ENCODE measurements at places on chromosomes 4 and X.
A peak's percentile ranks its signal among the peaks of the same experiment; 100 is the strongest.

GRCh38 chr4:138952411-138952810 is 63.2 kb upstream of the NOCT start:
- DNase-seq = no peak

- DNase-seq = no peak
These were observed 47.2 kb downstream of the FHL1 start for GRCh38 chrX:136194536-136194935.

DNA sequence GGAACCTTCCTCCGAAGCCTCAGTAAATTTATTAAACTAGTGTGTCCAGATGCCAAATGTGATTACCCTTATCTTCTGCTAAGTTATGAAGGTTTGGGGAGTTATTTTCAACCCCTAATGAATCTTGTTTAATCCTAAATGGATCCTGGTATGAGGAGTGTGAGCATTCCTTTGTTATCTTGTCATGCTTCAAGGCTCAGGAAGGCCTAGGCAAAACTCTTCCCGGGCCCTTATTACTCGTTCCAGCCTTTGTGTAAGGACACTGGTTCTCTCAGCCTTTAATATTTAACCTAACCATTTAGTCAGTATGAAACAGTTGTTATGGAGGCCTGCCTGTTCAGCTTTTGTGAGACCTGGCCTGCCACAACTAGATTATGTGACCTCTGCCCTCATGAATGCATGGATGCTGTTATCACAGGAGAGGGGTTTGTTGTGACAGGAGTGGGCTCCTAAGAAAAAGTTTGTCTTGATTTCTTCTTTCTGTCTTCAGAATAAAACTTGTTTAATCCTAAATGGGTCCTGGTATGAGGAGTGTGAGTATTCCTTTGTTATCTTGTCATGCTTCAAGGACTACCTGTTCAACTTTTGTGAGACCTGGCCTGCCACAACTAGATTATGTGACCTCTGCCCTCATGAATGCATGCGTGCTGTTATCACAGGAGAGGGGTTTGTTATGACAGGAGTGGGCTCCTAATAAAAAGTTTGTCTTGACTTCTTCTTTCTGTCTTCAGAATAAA is 181.7 kb downstream of the SLC39A8 start:
- no peak for DNase-seq

GRCh38 chrX:22345884-22346283 is 73.2 kb downstream of the CBLL2 start:
- no peak for DNase-seq

DNA sequence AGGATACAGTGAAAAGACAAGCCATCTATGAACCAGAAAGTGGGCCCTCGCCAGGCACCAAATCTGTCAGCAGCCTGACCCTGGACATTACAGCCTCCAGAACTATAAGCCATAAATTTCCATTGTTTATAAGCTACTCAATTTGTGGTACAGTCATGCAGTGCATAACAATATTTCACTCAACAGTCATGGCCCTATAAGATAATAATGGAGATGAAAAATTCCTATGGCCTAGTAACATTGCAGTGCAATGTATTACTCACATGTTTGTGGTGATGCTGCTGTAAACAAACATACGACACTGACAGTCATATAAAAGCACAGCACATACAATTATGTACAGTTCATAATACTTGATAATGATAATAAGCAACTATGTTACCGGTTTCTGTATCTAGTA is 17.1 kb upstream of the TLR1 start:
- no peak for DNase-seq

DNA sequence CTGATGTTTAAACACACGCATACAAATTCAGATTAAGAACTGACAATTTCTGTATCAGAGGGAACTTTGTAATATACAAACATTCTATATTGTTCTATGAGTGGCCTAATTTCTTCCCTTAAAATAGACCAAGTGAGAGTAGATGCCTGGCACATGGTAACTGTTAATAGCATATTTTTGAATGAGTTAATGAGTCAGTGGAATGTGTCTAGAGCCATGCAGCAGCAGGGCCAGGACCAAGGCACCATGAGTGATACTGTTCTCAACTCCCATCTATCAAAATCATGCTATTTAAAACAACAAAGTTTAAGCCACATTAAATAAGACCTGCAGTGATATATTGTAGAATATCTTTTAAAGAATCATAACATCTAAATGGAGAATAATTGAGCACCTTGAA is 98.3 kb downstream of the ARHGAP24 start:
- no peak for DNase-seq

- peak; percentile 65 for DNase-seq
These were observed 3.2 kb downstream of the PITX2 start for GRCh38 chr4:110619463-110620247.

GRCh38 chrX:108299101-108299591 is 139.1 kb downstream of the COL4A6 start:
- no peak for DNase-seq

- DNase-seq = peak; percentile 27
These were observed 25.5 kb upstream of the MORC4 start for GRCh38 chrX:107025545-107025944.

DNA sequence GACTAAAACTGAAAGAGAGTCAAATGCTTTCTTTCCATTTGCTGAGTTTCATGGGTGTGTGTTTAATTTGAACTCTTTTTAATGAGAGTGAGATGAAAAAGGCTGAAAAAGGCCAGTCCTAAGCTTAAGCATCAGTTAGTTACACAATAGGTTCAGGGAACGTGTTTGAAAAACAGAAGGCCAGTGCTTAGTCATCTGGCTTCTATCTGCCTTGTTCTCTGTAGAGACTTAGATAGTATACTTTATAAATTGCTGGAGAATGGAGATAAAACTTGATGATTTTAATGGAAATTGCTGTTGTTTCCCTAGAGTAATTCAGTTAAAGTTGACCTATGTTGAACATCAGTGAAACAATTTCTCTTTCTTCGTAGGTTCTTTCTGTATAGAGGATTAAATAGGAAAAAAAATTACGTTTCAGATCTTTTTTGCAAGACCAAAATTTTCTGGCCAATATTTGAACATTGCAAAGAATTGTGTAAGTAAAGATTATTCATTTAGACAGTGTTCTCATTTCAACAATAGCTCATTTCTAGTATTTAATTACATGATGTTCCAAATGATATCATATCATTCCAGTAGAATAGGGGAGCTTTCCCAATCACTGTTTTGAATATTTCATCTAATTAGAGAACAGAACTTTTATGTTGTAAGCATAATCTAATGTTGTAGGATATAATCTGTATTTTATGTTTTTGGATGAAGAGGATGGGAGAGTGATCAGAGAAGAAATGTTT is 1088.8 kb downstream of the ADGRL3 start:
- DNase-seq = no peak

- DNase-seq = no peak
These were observed 56.7 kb downstream of the MID1IP1 start for GRCh38 chrX:38857736-38858523.

DNA sequence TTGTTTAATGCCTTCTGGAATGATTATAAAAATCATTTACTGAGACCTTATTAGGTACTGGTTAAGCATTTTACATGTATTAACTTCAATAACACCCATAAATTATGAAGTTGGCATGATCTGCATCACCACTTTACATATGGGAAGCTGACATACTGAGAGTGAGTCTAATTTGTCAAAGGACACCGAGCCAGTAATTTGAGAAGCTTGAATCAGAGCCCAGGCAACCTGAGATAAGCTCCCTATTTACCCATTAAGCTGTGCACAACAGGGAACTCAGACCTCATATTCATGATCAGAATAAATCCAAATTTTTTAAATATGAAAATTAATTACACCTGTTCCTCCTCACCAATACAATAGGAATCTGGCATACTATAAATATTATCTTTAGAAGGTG is 247.9 kb upstream of the EPHA5 start:
- no peak for DNase-seq

DNA sequence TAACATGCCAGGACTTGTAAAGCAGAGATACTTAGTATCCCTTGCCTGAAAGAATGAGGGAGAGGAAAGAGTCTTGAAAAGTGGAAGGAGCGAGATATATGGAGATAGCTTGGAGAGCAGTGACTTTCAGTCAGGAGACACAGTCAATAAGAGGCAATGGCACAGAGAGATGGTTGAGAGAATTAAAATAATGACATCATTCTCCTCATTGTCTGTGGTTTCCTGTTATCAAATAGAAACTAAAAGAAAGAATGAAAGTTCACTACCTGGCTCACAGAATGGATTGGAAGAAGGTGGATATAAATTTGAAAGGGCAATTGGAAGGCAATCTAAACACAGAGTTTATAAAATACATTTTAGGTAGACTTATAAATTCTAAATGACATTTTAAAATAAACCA is 760.2 kb upstream of the AADAT start:
- no peak for DNase-seq

- no peak for DNase-seq
These were observed 17.2 kb downstream of the RXFP1 start for GRCh38 chr4:158538911-158539310.

GRCh38 chrX:97308171-97308570 is 424.5 kb downstream of the RPA4 start:
- DNase-seq = no peak

DNA sequence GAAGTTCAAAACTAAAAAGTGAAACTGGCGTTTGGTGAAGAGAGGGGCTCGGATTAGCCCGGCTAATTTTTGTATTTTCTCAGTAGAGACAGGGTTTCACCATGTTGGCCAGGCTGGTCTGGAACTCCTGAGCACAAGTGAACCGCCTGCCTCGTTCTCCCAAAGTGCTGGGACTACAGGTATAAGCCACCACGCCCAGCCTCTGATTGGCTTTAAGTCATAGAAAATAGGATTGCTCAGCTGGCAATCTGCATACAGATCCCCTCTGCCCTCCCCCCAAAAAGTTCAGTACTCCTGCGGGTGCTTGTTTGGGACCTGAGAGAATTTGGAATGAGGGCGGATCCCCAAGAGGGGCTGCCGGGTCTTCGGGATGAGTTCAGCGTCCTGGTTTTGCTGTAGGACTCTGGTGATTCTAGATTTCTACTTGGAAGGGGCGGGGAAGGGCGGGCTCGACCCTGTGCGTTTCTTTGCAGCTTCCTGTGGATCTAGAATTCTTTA is 537 bp upstream of the PRKX start:
- DNase-seq = peak; percentile 5

GRCh38 chrX:67094061-67094460 is 449.8 kb upstream of the AR start:
- no peak for DNase-seq

DNA sequence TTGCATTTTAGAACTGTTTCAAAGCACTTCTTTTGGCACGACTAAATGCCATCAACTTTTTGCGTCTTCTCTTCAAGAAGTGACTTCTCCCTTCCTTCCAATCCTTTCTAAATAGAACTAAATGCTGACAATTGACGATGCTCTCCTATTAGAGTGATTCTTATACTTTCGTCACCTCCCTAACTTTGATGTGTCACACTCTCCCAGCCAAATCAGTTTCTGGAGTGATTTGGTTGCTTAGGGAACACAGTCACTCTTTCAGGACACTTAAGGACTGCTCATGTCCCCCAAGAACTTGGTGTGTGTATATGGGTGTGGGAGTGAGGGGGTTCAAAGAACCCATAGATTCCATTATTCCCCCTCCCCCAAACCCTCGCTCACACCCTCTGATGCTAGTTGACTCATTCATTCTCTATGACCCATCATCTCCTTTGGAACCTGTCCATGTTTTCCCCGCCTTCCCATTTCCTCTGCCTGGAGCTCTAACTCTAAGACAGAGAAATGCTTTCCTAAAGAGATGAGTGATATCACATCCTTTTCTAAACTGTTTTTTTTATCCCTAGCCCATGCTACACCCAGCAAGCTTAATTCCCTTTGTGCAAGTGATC is 26.8 kb upstream of the AREG start:
- DNase-seq = peak; percentile 25

GRCh38 chrX:129572422-129572821 is 32.4 kb downstream of the OCRL start:
- no peak for DNase-seq

DNA sequence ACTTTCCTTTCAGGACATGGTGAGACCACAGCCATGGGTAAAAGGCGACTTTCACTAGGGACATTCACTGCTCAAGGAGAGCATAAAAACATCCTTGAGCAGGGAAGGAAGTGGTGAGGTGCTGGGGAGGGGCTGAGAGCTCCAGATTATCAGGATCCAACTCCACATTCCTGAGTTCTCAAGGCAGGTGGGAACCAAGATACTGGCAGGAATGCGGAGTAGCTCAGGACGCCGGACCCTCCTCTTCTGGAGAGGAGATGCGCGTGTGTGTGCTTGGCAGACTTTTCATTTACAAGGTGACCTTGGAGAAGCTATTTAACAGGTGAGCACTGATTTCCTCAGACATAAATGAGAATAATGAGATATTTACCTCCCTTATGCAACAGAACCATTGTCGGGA is 41.3 kb upstream of the TXK start:
- no peak for DNase-seq

DNA sequence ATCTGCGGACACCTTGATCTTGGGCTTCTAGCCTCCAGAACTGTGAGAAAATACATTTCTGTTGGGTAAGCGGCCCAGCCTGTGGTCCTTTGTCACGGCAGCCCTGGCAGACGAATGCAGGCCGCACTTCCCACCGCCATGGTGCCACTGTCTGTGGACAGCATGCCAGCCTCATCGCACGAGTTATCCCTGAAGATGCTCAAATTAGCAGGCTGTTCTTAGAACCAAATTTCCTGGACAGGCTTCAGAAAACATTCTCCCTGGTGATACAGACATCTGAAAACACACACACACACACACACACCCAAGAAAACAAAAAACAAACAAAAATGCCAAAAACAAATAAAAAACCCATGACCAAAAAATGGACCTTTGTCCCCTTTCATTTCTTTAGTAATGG is 343.5 kb upstream of the GATB start:
- DNase-seq = no peak

DNA sequence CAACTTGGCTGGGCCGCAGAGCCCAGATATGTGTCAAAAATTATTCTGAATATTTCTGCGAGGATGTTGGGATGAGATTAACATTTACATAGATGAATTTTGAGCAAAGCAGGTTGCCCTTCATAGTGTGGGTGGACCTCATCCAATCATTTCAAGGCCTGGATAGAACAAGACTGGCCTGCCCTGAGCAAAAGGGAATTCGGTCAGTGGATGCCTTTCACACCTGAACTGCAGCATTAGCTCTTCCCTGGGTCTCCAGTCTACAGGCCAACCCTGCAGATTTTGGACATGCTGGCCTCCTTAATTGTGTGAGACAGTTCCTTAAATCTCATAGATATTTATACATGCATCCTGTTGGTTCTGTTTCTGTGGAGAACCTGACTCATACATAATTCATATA is 32.4 kb upstream of the SLC10A4 start:
- no peak for DNase-seq

- DNase-seq = no peak
These were observed at the start of gene CHRDL1 for GRCh38 chrX:110795645-110796406. Gene CHRDL1 (minus strand): TSS chrX:110795817. CDS start chrX:110792181, 3,636 bp downstream.

DNA sequence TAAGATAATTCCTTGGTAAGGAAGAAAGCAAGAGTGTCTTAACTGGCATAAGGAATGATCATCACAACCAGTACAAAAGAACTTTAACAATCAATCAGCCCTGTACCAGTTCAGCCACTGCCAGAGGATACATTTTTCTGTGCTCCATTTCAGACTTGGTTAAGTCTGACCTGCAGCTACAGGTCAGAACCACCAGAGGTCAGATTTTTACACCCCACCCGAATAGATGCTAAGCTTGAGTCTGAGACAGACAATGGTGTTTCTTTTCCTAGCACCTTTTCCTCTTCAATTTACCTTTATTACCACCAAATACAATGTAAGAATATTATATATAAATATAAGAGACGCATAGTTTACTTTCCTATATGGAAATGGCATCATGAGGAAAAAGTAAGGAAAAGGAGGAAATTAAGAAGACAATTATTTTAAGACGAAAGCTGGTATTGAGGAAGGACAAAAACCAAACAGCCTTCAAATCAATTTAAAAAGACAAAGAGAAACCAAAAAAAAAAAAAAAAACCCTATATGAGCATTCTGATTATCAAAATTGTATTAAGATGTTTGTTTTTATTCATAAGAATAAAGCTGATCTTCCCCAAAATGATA is 215.3 kb upstream of the TTC29 start:
- peak; percentile 49 for DNase-seq

All from small intestine (tissue), 16 donors.